NCI-H146 (cell line): ENCODE measurements at places on chromosomes 1 and 21.

DNA sequence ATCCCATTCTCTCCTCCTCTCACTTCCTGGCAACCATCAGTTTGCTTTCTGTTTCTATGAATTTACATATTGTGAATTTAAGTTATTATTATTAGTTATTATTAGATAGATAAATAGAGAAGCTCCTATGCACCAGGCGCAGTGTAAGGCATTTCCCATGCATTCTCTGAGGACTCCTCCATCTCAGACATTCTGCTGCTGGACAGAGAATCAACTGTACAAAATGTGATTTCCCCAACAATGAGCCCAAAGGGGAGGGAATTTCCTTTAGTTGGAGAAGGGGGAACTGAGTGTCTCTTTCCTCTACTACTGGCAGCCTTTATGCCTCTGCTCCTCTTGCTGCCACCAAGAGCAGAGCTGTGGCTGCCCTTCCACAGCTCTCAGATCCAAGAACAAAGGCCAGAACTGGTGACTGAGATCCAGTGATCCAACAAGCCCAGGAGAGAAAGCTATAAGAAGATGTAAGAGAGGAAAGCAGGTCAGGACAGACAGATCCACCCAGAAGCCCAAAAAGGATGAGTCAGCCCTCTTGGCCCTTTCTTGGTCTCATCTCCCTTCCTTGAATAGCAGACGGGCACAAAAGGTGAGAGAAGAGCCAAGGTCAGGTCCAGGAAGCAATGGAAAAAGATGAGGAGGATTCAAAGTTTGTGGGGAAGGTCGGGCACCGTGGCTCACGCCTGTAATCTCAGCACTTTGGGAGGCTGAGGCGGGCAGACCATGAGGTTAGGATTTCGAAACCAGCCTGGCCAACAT is 3.5 kb upstream of the IVL start:
- DNase-seq = no peak

GRCh38 chr1:99297923-99298322 is 33.6 kb downstream of the PLPPR4 start:
- no peak for DNase-seq

DNA sequence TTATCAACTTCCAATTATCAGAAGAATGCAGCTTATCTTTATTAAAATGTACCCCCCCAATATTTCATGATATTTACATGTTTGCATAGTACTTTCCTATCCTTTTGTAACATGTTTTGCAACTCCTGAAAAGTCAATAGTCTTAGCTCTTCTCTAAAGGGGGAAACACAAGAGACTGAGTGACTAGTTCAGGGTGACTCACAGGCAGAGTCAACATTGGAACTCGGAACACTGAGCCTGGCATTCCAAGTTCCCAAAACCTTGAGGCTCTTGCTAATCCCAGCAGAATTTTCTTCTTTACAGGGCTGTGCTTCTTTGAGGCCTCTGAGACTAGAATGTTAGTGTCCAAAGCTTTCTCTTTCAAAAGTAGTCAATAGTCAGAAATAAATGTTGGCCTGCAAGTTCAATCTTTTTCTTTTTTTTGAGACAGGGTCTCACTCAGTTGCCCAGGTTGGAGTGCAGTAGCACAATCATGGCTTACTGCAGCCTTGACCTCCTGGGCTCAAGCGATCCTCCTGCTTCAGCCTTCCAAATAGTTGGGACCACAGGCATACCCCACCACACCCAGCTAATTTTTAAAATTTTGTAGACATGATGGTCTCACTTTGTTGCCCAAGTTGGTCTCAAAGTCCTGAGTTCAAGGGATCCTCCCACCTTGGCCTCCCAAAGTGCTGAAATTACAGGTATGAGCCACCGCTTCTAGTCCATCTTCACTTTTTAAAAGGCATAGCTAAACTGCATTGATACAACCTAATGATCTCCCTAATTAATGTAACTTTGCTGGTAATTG is 37.5 kb downstream of the ZNF281 start:
- DNase-seq = no peak

- no peak for DNase-seq
These were observed 30.1 kb downstream of the SORT1 start for GRCh38 chr1:109367626-109368025.

DNA sequence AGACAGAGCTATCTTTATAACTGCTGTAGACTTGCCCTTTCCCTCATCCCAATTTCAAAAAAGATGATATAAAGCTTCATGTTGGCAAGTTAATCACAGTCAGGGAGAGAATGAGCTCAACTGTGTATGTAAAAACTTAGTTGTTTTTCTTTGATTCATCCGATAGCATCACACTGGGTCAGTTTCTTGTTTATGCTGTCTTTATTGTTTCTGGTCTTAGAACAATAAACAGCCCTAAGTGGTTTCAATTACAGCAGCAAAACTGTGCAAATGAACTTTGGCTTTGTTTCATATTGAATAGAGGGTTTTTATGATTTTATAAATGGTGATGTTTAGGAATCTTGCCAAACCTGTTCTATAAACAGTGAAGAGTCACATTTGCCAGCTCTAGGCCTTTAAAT is 423.8 kb upstream of the CXADR start:
- no peak for DNase-seq

DNA sequence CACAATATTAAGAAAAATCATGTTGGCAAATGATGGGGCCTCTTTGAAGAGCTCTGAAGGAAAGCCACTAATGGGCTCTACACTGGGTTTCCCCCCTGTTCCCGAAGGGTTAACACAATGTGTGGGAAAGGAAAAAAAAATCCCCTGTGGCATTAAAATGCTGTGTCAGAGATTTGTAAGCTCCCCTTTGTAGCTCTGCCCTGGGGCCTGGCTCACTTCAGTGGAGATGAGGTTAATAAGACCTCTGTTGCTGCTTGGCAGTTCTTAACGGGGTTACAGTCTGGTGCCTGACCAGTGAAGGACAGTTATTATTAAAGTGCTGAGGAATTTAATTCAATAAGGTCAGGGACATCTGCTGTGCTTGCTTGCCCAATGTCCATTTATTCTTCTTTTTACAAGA is 129.7 kb upstream of the UBE2U start:
- no peak for DNase-seq

- no peak for DNase-seq
These were observed 17.5 kb upstream of the IGFN1 start for GRCh38 chr1:201172999-201173610.

- no peak for DNase-seq
These were observed 37.5 kb upstream of the RCAN3 start for GRCh38 chr1:24465099-24465498.

DNA sequence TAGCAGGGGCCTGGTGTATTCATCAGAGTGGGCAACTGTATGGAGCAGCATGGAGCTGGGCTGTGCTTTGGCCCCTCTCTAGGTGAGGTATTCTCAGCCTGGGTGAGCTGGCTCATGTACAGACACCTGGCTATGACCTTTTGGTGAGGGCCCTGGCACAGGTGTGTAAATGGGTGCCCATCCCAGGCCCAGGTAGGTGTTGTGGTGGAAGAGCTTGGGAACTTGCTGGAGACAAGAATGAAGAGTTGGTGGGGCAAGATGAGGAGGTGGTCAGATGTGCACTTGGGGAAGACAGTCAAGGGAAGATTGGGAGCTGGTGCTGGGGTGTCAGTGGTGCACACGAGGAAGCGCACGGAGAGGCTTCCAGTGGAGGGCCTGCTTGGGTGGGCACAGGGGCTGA is 95.5 kb downstream of the TRIM11 start:
- no peak for DNase-seq

- no peak for DNase-seq
These were observed 776.5 kb downstream of the KCNT2 start for GRCh38 chr1:195831789-195832188.

- DNase-seq = no peak
These were observed 12.9 kb downstream of the DNAJC11 start for GRCh38 chr1:6688757-6689156.

DNA sequence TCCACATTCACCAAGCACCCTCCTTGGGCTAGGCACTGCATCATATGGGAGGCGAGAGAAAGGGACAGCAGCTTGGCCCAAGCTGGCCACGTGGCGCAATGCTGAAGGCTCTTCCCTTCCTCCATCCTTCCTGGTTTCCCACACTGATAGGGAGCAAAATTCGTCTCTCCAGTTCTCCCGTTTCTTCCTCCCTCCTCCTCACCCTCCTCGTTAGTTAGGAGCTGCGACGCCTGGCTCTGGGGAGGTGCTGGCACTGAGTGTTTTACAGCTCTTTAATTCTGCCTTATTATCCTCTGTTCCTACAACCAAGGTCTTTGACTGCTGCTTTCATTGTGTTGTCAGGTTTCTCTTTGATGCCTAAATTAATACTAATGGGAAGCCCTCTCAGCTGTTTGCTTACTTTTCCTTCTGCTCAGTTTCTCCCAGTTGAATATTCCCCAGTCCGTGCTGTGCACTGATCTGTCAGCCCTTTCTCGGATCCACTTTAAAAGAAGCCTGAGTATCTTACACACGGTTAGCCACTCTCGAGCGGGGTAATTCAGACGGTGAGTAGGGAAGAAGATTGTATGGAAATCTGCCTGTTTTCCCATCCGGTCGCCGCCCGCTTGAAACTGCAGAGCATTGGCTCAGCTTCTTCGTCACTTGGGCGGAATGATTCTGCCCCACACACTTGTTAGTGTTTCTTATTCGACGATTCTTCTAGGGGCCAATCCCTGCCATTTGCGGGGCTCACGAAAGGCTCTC is 56.2 kb upstream of the SMYD2 start:
- DNase-seq = peak; percentile 49

DNA sequence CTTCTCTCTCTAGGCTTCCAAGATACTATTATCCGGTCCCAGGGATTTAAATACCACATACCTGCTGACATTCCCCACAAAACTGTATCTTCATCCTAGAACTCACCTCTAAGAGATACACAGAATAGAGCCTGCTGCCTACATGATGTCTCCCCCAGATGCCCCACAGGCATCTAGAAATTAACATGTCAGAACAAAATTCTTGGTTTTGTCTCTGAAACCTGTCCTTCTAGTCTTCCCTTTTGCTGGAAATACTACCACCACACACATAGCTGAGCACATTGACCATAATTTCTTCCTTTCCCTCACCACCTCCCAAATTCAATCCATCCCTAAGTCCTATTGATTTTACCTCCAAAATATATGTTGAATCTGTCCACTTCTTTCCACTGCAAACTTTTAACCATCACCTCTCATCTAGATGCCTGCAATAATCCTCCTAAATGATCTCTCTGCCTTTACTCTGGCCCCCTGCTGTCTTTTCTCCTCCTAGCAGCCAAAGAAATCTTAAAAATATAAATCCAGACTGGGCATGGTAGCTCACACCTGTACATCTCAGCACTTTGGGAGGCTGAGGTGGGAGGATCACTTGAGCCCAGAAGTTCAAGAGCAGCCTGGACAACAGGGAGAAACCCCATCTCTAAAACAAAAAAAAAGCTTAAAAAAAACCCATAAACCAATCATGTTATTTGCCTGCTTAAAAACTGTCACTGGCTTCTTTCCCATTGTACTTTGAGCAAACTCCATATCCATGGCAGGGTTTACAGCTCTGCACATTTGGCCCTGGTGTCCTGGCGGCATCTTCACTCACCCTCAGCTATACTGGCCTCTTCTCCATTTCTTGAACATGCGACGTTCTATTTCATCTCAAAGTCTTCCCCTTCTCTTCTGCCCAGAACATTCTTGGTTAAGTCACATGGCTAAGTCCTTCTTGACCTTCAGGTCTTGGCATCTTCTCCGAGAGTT is 6.2 kb upstream of the FAM76A start:
- DNase-seq = no peak

DNA sequence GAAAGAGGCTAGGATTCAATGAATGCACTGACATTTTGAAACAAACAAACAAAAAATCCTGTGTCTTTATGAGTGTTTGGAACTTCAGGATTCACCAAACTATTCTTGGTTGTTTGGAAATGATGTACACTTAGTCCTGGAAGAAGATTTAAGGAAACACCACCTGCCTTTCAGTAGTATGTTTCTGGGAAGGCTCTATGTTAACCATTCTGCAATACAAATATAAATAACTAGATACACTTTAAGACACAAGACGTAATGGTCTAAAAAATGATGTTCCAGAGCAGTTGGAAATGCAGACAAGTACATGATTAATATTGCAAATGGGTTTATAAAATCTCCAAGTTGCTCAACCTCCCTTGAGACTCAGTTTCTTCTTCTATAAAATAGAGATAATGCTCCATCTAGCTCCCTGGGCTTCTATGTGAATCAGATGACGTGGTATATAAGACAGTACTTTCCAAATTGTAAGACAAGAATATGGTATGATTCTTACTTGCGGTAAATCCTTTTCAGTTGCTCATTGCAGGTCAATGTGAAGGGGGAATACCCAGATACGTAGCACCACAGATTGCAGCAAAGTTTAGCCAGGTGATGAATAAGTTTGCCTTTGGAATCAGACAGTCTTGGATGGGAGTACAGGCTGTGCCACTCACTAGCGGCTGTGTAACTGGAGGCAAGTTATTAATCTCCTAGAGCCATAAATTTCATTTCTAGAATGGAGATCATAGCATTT is 224.8 kb upstream of the SGIP1 start:
- DNase-seq = no peak

GRCh38 chr1:206754011-206754410 is 16.6 kb upstream of the IL19 start:
- DNase-seq = no peak

DNA sequence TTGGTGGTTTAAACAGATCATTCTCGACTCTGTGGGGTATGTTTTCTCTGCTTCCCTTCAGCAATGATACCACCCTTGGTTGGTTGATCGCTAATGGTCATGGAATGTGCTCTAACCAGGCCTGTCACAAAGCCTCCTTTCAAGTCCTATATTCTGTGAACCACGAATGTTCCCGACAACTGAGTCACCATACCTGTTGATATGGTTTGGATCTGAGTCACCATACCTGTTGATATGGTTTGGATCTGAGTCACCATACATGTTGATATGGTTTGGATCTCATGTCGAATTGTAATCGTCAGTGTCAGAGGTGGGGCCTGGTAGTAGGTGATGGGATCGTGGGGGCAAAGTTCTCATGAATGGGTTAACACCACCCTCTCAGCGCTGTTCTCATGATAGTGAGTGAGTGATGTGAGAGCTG is 10.2 kb upstream of the CAMK2N1 start:
- no peak for DNase-seq

DNA sequence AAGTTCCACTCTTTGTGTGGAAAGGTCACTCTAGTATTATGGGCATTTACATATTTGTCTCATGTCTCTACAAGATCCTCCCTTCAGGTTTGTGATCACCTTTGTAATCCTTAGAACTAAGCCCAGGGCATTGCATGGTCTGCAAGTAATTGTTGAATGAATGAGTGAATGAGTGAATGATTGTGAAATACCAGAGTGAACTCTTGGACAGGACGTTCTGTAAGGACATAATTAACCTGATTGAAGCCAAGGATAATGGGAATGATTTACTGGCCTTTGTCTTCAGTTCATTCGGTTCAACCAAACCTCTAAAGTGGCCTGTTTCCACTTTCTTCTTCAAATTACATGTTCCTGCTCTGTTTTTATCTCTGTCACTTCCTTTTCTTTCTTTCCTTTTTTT is 83.0 kb upstream of the TSPAN2 start:
- no peak for DNase-seq
